ENCODE measurements at places on chromosomes 3 and 15. TPM values are rescaled to one million over a fixed set of nuclear protein-coding genes. Genes with fewer than 3 reads are reported as not detected.

The TM6SF1 gene
- total RNA-seq: 1.9 TPM

The ITIH1 gene
- total RNA-seq: not detected

The MOBP gene
- total RNA-seq: not detected

The CIB2 gene
- total RNA-seq: 2.0 TPM

GRCh38 chr3:181497358-181497757, 214.4 kb upstream of the SOX2 start:
- H3K36me3 ChIP-seq: no peaks in the 10 kb centered on the region
- H3K4me3 ChIP-seq: no peak overlapping the region

DNA sequence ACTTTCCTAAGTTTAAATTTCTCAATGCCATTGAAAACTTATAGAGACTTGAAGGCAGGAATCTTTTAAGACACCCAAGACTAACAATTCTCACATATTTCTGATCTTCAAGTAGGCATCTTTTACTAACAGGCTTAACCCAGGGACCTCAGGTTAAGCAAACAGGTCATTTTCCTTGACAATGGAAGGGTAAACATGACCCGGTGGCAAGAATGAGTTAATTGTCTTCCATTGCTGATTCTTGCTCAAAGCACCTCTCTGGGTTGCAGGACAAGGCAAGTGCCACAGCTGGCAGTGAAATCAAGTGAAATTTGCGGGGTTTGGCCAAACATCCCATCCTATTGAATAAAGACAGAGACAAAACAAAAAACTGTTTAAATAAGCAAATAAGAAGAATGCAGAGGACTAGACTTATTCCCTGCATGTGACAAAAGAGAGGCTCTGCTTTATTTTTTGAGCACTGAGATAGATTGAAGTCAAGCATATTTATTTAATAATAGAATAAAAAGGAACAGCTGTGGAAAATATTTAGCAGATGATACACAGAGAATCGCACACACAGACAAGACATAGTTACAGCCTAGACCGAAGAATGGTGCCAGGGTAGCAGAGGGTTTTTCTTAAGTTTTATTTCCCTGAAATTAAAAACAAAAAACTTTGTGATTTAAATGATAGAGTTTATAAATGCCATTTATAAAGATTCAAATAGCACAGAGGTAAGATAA, 56.0 kb upstream of the MITF start:
- H3K4me3 ChIP-seq: no peak overlapping the region
- H3K4me1 ChIP-seq: peaks cover 4% of the 10 kb centered on the region
- no peak overlapping the region for H3K27ac ChIP-seq
- H3K27me3 ChIP-seq: peaks cover 1% of the 10 kb centered on the region
- no peak for DNase-seq

- peak overlapping the region; percentile 93 for H3K27ac ChIP-seq
- DNase-seq: peak; percentile 93
- peaks cover 2% of the 10 kb centered on the region for H3K36me3 ChIP-seq
- peak overlapping the region; percentile 91 for H3K4me3 ChIP-seq
- H3K27me3 ChIP-seq: peaks cover 3% of the 10 kb centered on the region
Measured at GRCh38 chr15:56245871-56246814, 2.5 kb upstream of the RFX7 start.

GRCh38 chr3:117144853-117145252, 435.3 kb downstream of the TUSC7 start:
- no peaks in the 10 kb centered on the region for H3K36me3 ChIP-seq
- no peak overlapping the region for H3K4me3 ChIP-seq
- no peaks in the 10 kb centered on the region for H3K27me3 ChIP-seq
- no peak overlapping the region for H3K27ac ChIP-seq

DNA sequence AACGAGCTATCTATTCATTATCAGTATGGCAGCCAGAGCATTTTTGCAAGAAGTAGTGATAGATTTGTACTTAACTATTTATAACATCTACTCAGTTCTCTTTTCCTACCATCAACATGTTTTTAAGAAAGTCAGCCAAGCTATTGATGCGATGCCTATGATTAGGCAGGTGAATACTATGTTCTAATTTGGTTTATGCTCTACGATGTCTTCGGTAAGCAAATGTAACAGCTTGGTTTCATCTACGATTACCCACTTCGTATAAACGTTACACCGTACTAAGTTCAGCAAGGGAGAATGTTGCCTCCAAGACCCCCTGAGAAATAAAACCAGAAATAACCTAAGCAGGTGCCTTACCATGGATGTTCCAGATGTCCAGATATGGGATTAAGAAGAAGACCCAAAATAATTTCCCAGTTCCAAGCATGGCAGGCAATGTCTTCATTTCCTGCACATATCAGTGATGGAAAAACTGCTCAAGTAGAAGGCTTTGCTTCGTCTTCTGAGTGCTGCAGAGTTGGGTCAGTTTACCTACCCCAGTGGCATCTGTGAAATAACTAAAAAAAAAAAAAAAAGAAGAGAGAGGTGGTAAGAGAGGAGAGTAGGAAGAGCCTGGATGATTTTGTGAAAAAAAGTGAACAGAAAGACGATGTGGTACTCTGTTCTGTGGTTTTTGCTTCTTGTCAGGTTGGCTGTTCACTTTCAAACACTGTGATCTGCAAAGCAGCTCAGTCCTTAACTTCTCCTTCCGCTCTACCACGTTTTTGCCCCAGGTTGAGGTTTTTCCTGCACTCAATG, at the start of gene BTLA:
Gene BTLA, minus strand, starts transcription at position 559 of the 798 bp plus-strand sequence. Its CDS starts 114 bp downstream, at position 445.
- peaks cover 13% of the 10 kb centered on the region for H3K36me3 ChIP-seq
- DNase-seq: peak; percentile 59
- H3K27me3 ChIP-seq: no peaks in the 10 kb centered on the region

DNA sequence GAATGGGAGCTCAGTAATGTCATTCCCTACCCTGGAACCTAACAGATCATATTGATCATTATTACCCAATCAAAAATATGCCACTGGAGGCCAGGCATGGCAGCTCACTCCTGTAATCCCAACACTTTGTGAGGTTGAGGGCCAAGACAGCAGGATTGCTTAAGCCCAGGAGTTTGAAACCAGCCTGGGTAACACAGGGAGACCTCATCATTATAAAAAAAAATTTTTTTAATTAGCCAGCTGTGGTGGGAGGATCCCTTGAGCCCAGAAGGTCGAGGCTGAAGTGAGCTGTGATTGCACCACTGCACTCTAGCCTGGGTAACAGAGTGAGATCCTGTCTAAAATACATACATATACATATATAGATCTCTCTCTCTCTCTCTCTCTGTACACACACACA, 10.2 kb downstream of the IGDCC4 start:
- no peaks in the 10 kb centered on the region for H3K4me1 ChIP-seq
- H3K27ac ChIP-seq: no peak overlapping the region
- H3K4me3 ChIP-seq: no peak overlapping the region

DNA sequence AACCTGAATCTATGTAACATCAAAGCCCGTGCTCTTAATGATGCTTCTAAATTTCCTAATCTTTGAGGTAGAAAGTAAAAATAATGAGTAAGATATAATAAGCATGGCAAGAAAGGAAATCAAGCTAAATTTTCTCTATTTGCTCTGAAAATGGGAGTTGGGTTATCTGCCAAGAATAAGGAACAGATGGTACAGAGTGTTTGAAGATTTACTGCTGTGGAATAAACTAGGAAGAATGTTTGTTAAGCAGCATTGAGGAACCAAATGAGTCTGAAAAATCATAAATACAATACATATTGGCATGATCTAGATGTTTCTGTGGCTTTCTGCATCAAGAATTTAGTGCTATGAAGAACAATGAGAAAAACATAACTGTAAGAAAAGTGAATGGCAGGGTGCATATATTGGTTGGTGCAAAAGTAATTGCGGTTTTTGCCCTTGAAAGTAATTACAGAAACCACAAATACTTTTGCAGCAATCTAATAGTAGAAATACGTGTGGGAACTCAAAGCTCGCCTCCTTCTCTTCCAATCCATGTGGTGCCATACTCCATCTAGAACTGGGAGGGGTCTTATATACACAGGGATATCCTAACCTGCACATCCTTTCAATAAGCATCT, 87.6 kb downstream of the SUCNR1 start:
- no peak overlapping the region for H3K27ac ChIP-seq
- no peaks in the 10 kb centered on the region for H3K4me1 ChIP-seq
- no peaks in the 10 kb centered on the region for H3K27me3 ChIP-seq
- DNase-seq: no peak

DNA sequence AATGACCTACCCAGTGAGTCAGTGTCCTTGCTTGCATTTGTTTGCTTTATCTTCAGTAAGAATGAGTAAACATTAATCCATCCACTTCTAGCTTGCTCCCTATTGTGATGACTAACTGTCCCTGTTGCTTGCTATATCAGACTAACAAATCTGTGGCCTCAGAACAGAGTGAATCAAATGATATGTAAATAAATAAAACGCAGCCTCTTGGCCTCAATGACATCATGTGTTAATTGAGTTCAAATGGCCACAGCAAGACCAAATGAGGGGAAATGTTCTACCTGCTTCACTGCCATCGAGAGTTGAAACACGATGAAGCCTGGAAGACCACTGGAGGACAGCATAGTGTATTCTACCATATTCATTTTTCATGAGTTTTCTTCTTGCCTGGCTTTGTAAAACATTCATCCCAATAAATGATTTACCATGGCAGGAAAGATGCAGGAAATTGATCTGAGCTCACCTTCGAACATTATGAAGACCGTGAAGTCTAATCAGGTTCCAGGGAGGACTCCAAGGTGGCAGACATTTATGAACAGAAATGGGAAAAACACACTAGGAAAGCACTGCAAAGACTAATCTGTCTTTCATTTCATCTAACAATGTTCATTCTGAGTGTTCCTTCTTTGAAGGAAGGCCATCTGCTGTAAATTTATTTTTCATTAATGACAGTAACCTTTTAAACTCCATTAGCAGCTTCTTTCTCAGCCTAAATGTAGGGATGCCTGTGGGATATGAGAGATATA, 1144.5 kb downstream of the TUSC7 start:
- no peak overlapping the region for H3K4me3 ChIP-seq
- H3K27ac ChIP-seq: no peak overlapping the region
- H3K36me3 ChIP-seq: no peaks in the 10 kb centered on the region
- no peaks in the 10 kb centered on the region for H3K4me1 ChIP-seq
- H3K27me3 ChIP-seq: no peaks in the 10 kb centered on the region
- DNase-seq: no peak
